Chondrocyte (in vitro differentiated cells): ENCODE measurements at places on chromosomes 3 and 15. TPM values are rescaled to one million over a fixed set of nuclear protein-coding genes. Genes with fewer than 3 reads are reported as not detected.

- DNase-seq = peak; percentile 86
- H3K27ac ChIP-seq = no peak within 1 kb of the TSS
- H3K4me3 ChIP-seq = peak within 1 kb of the TSS; percentile 51
- H3K36me3 ChIP-seq = no peaks in the 10 kb centered on the region
- peaks cover 45% of the 10 kb centered on the region for H3K27me3 ChIP-seq
- H3K4me1 ChIP-seq = peaks cover 11% of the 10 kb centered on the region
Measured at GRCh38 chr3:180036671-180037455, at the start of gene PEX5L. TSS of gene PEX5L (minus strand) at chr3:180036937. CDS start at chr3:180036599, 338 bp downstream.

DNA sequence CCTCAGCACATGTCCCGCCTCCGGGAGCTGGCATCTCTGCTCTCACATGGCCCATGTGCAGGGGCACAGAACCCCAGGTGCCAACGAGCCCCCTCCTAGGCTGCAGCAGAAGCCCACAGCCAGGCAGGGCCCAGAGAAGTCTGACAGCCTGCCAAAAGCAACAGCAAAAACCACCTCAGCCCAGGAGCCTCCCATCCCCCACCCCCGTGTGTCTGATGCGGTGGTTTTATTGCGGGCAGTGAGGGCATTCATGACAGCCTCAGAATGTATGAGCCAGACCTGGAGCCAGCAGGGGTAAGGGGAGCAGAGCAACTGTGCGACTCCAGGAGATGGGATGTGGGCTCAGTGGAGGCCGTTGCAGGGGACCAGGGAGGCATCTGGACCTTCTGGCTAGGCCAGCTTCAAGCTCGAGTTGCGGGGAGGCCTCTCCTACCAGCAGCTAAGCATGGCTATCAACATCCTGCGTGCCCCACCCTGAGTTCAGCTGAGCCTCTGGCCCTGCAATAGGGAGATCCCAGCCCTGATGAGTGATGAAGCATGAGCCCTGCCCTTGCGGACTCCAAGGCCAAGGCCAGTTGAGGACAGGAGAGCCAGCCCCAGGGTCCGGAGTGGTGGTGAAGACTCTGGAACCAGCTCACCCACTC lies 52.5 kb downstream of the CYP11A1 start:
- no peak overlapping the region for H3K4me3 ChIP-seq
- H3K27ac ChIP-seq = peak overlapping the region; percentile 34
- no peak for DNase-seq

DNA sequence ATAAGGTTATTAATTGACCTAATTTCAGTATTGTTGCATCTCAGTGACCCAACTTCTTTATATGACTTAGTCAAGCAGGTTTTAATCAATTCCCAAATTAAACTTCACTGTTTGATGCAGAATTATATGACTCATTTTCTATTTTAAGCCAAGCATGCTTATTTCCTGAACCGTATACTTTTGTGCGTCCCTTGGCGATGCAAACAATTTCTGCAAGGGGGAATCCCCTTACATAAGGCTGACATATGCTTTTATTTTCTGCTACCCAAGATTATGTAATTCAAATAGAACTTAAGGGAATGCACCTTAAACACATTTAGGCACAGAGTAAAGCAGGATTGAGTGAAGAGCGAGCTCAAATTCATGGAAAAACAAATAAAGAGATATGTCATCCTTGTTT lies 303.9 kb downstream of the PDCD6IP start:
- H3K4me1 ChIP-seq = peaks cover 3% of the 10 kb centered on the region
- no peak overlapping the region for H3K4me3 ChIP-seq
- no peak for DNase-seq
- no peak overlapping the region for H3K27ac ChIP-seq
- peaks cover 3% of the 10 kb centered on the region for H3K36me3 ChIP-seq

GRCh38 chr15:68379759-68380290 lies 52.1 kb downstream of the ITGA11 start:
- peak overlapping the region; percentile 89 for H3K27ac ChIP-seq
- H3K4me3 ChIP-seq = no peak overlapping the region

BOC gene
- total RNA-seq = 7.3 to 11.3 TPM (median 8.6 TPM) in 3 replicates

DNA sequence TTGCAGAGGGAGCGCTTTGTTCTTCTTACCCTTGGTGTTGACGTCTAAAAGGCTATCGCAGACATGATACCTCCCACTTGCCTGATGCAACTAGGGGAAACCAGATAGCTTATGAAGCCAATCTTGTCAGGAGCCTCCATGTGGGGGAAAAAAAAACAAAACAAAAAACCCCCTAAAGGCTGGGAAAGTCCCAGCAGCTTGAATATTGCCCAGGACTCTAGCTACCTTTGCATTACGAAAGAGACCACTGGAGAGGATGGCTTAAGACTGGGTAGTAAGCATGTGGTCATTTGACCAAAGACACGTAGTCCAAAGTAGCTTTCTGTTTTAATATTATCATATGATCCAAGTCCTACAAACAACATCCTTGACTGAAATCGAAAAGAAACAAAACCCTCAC lies 120.7 kb upstream of the WNT5A start:
- H3K36me3 ChIP-seq = no peaks in the 10 kb centered on the region
- H3K27me3 ChIP-seq = no peaks in the 10 kb centered on the region
- H3K4me1 ChIP-seq = no peaks in the 10 kb centered on the region

GRCh38 chr3:147119989-147120388 lies 286.4 kb downstream of the ZIC4 start:
- H3K36me3 ChIP-seq = no peaks in the 10 kb centered on the region
- H3K4me1 ChIP-seq = peaks cover 8% of the 10 kb centered on the region
- no peak overlapping the region for H3K4me3 ChIP-seq
- DNase-seq = no peak
- H3K27ac ChIP-seq = peak overlapping the region; percentile 3
